ENCODE measurements at places on chromosomes 4 and X.

GRCh38 chr4:78568640-78569305 lies 17.2 kb downstream of the ANXA3 start:
- DNase-seq, result no peak

DNA sequence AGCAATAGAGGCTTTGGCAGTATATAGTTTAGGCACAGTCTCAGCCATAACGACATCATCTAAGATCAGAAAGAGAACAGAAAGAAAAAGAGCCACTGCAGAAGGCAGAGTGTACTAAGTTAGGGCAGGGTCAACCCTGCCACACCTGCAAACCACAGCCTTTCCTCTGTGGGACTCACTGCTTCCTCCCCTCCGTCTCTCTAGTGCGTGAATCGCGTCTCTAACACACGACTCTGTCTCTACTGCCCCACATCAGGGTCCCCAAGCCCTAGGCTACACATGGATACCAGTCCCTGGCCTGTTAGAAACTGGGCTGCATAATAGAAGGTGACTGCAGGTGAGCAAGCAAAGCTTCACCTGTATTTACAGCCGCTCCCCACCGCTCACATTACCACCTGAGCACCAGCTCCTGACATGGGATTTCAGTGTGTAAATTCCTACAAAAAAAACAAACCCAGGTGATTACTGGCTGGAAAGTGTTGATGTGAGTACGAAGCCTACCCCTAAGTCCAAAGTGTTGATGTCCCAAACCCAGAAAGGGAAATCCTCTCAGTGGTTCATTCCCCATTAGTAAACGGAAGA lies 128.9 kb downstream of the PRKX start:
- DNase-seq, result no peak

GRCh38 chrX:150411656-150412055 lies 48.5 kb downstream of the MAMLD1 start:
- DNase-seq, result no peak

- DNase-seq, result no peak
Measured at GRCh38 chr4:174739576-174739975, 89.5 kb downstream of the GLRA3 start.

DNA sequence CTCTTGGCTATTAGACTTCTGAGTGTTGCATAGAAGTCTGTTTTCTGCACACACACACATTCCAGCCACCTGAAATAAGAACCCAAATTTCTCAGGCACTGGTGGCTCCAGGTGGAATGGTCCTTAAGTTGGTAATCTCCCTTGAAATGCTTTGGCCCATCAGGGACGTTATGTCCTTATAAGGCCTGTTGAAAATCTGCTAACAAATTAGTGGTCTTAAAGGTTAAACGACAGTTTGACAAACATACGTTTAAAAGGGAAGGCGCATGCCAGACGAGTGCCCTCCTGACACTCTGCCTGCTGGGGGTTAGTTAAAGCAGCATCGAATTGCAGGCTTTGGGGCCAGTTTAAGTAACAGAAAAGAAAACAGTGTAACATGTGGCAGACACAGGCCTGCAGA lies 125.0 kb downstream of the TBX22 start:
- no peak for DNase-seq
